Astrocyte of the cerebellum (primary cell): ENCODE measurements at places on chromosomes 1 and 21.

GRCh38 chr1:234322979-234323378 lies 50.3 kb upstream of the COA6 start:
- no peak for DNase-seq

- no peak for DNase-seq
Measured at GRCh38 chr1:203636291-203636690, 9.7 kb downstream of the ATP2B4 start.

- DNase-seq: no peak
Measured at GRCh38 chr1:47522935-47523834, 85.3 kb downstream of the FOXD2 start.

GRCh38 chr1:183039330-183039729 lies 16.1 kb downstream of the LAMC1 start:
- no peak for DNase-seq

- DNase-seq: no peak
Measured at GRCh38 chr1:10973956-10974881, 38.2 kb upstream of the TARDBP start.

GRCh38 chr1:34683616-34684015 lies 71.2 kb upstream of the GJB5 start:
- no peak for DNase-seq

DNA sequence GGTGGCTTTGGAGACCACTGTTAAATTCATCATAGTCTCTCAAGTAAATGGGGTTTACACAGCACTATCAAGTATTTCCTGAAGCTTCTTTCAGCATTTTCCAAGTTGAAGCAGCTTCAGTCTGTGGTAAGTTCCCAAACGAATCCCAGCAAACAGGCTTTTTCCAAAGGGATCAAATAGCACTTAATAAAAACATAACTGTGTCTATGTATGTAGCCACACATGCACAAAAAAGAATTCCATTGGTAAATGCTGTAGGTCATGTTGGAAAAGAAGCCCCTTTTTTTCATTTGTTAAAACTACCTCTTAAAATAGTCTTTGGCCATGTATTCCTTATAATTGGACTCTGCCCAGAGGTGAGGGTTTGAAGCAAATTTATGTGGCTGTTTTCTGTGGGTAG lies 69.8 kb downstream of the HHAT start:
- DNase-seq: no peak

- no peak for DNase-seq
Measured at GRCh38 chr1:199218065-199218464, 579.2 kb downstream of the PTPRC start.

GRCh38 chr1:232594768-232595698 lies 34.9 kb downstream of the SIPA1L2 start:
- no peak for DNase-seq

- no peak for DNase-seq
Measured at GRCh38 chr1:58659516-58659915, 40.3 kb downstream of the MYSM1 start.

GRCh38 chr1:32142446-32143301 lies 34.8 kb downstream of the KPNA6 start:
- peak; percentile 33 for DNase-seq

DNA sequence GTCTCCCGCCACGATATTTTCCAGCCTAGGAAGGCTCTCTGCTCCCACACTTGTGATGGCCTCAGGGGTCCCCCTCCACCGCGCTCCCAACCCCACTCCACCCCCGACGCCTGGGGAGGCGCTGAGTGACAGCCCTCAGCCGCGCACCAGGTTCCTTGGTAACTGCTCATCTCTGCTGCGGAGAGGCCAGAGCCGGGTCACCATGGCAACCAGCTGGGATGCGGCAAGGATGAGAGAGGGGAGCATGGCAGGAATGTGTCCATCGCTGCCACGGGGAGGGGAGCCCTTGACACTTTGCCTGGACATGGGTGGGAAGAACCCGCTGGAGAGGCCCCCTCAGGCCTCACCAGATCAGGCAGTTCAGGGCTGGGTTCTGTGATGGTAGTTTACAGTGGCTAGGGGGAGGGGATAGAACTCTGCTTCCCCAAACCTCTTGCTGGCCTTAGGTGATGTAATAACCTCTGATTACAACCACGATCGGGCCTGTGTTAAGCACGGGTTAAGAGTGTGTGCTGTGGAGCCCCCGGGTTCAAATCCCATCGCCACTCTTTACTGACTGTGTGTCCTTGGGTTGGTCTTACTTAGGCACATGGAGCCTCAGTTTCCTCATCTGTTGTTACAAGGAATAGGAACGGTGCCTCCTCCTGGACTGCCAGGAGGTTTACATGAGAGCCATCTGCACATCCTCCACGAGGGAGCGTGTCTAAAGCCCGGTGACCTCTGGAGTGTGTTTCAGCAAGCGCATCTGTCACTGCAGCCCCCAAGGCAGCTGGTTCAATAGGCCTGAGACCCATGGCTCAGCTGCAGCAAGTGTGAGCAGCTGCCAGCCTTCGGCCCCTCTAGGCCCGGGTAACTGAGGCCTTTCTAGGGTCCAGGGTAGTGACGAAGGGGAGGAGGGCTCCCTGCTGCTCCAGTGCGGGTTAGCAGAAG lies 6.3 kb downstream of the KIF17 start:
- no peak for DNase-seq

DNA sequence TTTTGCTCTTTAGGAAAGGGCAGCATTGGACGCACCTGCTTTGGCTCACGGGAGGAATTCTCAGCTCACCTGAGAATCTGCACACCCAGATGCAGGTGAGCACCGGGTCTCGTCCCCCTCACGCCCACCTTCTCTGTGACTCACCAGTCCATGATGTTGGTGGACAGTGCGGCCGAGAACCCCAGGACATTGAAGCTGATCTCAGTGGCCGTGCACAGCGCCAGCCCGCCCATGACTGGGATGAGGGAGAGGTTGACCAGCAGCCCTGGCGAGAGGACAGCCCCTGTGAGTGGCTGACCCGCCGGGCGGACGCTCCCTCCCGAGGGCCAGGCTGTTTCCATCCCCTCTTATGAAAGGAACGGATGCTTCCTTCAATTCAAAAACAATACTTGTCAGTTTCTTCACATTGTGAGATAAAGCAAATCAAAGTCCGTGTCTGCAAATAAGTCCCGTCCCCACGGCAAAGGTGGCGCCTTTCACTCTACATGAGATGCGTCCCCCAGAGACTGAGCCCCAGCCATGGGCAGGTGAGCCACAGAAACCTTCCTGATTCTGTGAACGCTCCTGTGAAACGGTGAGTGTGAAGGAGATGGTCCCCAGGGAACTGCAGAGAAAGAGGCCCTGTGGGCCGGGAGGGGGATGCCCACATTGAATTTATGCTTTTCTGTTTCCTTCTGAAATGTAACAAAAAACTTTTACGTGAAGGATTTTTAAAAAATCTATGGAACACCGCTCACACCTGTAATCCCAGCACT lies 12.7 kb upstream of the CDK11B start:
- DNase-seq: no peak

- no peak for DNase-seq
Measured at GRCh38 chr1:168093616-168094015, 43.1 kb downstream of the GPR161 start.

- no peak for DNase-seq
Measured at GRCh38 chr1:25088180-25088701, 144.1 kb downstream of the SYF2 start.

DNA sequence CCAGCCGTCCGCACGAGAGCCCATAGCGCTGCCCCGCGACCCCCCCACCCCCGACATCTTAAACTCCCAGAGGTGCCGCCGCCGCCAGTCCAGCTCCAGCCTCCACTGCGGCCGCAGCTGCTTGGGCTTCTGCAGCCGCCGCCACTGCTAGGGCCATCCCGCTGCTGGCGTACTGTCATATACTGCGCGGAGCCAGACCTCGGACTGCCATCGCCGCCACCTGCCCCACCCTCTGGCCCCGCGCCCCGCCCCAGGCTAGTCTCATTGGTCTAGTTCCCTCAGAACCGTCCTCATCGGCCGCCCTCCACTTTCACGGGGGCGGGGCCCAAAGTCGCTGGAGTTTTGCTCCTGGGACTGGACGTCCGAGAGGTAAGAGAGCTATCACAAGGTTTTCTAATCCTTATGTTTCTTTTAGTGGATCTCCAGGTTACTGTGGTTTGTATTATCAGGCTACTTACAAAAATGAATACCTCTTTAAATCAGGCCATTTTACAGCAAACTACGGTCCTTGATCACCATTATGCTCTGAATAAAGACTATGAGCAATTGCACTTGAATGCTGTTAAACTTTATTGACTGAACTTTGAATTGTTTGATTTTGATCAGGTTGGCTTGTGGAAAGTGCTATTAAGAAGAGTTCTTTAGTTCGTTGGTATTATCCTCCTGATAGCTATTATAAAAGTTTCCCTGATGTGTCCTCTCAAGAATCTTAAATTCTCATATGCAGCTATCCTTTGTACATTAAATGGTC lies 2.8 kb upstream of the CD1D start:
- peak; percentile 2 for DNase-seq

DNA sequence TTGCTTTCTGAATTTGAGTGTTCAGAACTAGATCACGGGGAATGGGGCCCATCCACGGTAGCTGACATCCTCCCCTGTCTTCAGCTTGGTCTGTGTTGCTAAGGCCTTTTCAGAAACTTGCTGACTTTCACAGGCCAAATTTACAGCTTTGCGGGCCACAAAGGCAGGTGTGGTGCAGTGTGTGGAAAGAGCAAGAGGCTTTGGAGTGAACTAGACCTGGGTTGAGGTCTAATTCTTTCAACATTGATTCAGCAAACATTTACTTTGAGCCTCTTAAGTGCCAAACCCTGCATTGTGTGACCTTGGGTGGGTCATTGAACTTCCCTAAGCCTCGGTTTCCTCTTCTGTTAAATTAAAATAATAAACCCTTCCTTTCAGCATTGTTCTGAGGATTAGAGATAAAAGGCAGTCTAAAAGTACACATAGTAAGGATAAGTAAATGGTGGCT lies 24.3 kb downstream of the STPG1 start:
- DNase-seq: no peak

DNA sequence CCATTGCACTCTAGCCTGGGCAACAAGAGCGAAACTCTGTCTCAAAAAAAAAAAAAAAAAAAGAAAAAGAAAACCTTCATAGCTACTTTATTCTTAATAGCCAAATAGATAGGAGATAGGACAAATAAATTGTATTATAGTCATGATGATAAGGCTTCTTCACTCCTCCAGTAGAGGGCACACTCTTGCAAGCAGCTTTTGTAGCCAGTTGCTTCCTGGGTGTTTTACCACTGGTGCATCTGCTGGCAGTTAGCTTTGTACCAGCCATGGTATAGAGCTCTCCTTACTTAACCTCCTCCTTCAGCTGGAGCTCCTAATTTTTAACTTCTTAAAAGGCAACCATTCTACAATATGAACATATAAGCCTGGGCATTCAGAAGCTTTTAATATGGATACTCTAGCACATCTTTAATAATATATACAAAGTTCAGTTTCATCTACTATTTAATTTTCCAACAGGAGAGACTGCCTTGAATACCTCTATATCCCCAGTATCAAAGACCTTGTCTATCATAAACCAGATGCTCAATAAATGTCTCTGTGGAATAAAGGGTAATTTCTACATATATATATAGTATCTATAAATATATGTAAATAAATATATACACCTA lies 35.8 kb downstream of the EVI5 start:
- DNase-seq: peak; percentile 22

DNA sequence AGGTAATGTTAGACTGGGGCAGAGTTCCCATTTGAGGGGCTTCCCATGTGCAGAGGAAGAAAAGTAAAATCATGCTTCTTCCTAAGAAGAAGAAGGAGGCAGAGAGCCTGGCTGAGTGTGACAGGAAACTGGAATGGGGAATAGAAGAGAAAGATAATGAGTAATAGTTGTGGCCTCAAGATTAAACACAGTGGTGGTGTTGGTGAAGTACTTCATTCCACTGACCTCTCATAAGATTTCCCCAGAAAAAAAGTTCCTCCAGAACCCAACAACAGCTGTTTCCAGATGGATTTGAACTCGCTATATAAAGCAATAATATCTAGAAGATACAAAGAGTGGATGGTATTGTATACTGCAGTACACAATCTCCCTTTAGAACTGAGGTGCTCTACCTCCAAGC lies 13.0 kb downstream of the RGS1 start:
- DNase-seq: no peak

GRCh38 chr1:67517046-67517445 lies 86.8 kb upstream of the SERBP1 start:
- no peak for DNase-seq

- DNase-seq: no peak
Measured at GRCh38 chr1:91655912-91656449, 155.3 kb downstream of the CDC7 start.

GRCh38 chr1:206694171-206695124 lies 9.7 kb downstream of the MAPKAPK2 start:
- no peak for DNase-seq

GRCh38 chr1:15088281-15088971 lies 65.1 kb upstream of the TMEM51 start:
- no peak for DNase-seq

GRCh38 chr1:204373911-204374310 lies 14.2 kb upstream of the PLEKHA6 start:
- DNase-seq: no peak

DNA sequence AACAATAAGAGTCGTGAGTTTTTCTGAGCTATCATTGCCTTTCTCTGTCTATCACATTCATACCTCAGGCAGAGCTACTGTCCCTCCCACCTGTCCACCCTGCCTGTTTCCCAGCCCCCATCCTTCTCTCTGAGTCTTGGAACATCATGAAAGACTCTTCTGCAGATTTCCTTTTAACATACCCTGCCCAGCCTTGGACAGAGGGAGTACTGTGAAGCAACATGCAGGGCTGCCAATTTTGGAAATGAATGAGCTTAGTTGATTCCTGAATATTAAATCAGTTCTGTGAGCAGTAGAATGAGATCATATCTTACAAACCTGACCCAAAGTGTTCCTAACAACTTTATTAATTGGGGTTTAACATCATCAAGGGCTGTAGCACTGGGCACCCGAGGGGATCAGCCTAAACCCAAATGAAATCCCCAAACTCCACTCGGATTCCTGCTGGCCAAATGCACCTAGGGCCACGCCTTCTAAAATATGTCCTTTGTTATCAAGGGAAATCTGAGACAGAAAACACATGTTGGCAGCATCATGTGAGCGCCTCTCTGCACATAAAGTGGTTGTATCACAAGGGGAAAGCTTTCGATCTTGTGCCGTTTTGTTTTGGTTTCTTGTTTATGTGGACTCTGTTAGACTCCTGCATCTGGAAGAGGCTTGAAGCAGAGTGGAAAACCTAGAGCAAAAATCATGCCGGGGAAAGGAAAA lies 357.6 kb downstream of the KIF26B start:
- DNase-seq: no peak

DNA sequence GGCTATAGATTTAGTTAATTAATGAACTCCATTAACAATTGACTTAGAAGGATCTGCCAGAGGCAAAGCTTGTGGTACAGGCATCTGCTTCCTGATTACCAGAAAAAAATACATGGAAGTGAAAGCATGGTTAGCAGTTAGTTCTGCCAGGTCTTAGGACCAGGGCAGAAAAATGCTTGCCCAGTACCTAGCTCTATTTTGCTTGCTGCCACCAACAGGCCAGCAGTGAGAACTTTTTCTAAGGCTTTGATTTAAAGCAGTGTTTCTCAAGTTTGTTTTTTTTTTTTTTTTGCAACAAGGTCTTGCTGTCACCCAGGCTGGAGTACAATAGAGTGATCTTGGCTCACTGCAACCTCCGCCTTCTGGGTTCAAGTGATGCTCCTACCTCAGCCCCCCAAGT lies 16.4 kb upstream of the MTF1 start:
- DNase-seq: no peak
